ENCODE measurements at places on chromosomes 11 and 22.
A peak's percentile ranks its signal among the peaks of the same experiment; 100 is the strongest.

- peak; percentile 39 for DNase-seq
Observed at GRCh38 chr11:6523253-6523652, 26.2 kb downstream of the DNHD1 start.

GRCh38 chr22:38923463-38924346 is 33.7 kb upstream of the APOBEC3A start:
- DNase-seq = peak; percentile 69

- peak; percentile 94 for DNase-seq
Observed at GRCh38 chr11:19380375-19380774, 139.6 kb upstream of the E2F8 start.

DNA sequence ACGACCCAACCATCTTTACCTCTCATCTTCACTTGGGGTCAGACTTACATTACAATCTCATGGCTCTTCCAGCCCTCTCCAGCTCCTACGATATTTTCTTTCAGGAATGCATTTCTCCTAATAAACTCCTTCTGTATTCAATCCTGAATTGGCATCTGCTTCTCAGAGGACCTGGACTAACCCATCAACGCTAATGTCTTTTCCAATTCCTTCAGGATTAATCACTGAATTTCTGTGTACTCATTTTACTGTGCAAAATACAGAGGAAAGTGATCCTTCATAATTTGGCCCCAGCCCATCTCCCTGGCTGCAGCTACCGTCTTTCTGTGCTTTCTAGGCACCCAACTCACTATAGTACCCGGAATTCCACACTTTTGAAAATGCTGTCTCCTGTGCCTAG is 239.2 kb downstream of the METTL15 start:
- no peak for DNase-seq

GRCh38 chr11:849951-850774 is 7.5 kb downstream of the TSPAN4 start:
- DNase-seq = no peak

GRCh38 chr22:41047801-41048211 is 44.6 kb upstream of the EP300 start:
- no peak for DNase-seq

GRCh38 chr22:47631571-47632102 is 869.2 kb downstream of the TBC1D22A start:
- no peak for DNase-seq

DNA sequence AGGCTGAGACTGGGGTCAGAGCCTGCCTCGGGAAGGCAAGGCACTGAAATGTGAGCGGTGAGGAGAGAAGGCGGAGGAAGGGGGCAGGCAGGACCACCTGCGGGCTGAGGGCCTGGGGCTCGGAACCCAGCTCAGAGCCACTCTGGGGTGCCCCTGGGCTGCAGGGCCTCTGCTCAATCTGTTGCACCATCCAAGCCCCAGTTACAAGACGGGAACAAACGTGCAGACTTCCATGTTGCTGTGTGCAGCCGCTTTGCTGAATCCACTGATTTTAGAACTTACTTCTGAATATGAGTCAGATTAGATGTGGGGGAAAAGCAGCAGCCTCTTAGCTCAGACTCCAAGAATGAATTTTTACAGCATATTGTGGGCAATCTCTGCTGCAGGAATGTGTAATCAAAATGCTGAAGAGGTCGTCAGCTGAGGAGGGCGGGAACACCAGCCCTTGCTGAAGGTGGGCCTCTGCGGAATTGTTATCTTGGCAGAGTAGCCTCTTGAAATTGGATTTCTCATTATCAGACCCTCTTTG is 21.6 kb downstream of the PARVG start:
- peak; percentile 61 for DNase-seq

- peak; percentile 68 for DNase-seq
Observed at GRCh38 chr11:66443602-66444001, 5.0 kb upstream of the MRPL11 start.

- no peak for DNase-seq
Observed at GRCh38 chr22:37353839-37354238, 71.5 kb downstream of the CYTH4 start.

GRCh38 chr11:75966537-75967287 is 151.7 kb downstream of the UVRAG start:
- DNase-seq = peak; percentile 93

- DNase-seq = no peak
Observed at GRCh38 chr11:14414470-14415461, 55.8 kb upstream of the RRAS2 start.

GRCh38 chr11:47675851-47676250 is 33.5 kb upstream of the MTCH2 start:
- DNase-seq = no peak

DNA sequence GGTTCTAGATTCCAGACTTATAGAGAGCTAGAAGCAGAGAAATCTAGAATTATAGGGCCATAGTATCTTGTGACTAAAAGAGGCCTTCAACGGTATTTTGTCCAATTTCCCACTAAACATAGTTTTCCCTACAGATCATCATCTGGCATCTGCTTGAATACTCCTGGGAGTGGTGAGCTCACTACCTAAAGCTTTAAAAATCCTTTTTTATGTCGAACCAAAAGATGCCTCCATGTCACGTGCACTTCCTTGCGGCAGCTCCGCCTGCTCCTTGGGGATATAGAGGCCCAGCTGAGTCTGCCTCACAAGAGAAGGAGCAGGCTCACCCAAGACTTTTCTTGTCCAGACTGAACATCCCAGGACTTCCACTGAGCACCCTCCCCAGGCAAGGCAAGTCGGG is 4.3 kb upstream of the MB start:
- no peak for DNase-seq

DNA sequence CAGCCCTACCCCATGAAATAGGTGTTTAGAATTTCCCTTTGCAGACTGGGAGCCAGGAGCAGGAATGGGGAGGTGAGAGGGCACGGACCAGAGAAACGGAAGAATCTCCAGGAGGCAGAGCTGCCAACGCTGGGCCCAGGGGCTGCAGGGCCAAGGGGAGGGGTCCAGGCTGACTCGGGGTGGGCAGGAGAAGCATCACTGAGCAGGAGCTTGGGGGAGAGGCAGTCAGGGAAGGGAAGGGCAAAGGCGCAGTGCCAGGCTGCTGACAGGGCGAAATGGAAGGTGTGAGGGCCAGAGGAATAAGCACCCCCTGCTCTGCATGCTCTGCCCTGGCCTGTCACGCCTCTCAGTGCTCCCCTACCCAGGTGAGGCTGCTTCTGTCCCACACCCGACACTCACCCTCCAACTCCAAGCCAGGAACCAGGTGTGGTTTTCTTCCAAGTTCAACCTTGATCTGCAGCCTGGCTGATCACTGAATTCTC is 14.5 kb downstream of the LRRC32 start:
- no peak for DNase-seq

DNA sequence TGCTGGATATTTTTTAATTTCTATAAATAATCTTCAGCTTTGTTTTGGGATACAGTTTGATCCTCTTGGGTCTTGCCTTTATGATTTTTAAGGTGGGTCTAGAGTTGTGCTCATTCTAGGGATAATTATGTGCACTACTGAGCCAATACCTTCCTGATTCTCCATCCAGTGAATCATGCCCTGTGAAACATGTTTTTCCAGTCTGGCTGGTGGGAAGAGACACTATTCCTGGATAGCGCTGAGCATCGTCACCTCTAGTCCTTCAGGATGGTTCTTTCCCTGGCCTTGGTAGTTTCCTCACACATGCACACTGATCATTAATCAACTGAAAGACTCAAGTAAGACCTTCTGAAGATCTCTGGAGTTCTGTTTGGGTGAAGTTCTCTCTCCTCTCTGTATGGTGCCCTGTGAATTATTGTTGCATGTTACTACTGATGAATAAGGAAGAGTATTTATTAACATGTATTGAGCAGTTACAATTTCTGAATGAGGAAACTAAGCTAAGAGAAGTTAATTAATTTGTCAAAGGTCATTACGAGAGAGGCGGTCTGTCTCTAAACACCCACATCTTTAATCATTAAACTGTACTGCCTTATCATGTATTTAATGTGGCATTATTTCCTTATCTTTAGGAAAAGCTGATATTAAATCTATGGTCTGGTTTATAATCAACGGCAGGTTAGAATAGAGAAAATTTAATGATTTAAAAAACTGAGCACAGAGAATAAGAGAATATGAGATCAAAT is 39.1 kb upstream of the LIPT2 start:
- DNase-seq = no peak

DNA sequence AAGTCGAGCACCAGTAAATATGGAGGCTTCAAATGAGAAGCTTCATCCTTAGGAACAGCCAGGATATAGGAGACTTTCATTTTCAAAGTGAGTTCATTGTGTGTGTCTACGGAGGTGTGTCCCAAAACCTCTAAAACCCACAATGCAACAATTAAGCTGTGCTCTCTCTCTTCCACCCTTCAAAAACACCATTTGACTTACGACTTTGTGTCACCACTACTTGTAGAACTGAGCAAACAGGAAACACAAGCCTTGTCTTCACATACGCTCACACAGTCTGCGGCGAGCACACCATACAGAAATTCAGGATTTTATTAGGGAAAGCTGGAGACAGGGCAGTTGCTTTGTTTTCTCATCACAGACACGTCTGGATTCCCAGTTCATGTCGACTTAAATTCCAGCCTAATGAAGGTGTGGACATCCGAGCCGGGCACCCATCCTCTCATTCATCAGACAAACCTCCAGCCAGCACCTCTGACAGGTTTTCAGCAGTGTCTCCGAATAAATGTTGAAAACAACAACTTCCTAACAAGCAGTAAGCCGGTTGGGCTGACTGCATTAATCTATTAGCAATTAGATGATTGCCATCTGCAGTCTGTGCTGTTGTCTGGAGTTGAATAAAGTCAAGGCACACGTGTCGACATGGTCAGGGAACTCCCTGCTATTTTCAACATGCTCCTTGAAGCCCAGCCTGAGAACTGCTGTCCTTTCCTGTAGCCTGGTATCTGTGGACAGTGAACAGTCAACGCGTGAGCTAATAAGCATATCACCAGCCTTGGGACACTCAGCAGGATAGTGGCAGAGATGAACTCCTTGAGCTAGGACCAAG is 1411.1 kb downstream of the BRD1 start:
- DNase-seq = no peak

DNA sequence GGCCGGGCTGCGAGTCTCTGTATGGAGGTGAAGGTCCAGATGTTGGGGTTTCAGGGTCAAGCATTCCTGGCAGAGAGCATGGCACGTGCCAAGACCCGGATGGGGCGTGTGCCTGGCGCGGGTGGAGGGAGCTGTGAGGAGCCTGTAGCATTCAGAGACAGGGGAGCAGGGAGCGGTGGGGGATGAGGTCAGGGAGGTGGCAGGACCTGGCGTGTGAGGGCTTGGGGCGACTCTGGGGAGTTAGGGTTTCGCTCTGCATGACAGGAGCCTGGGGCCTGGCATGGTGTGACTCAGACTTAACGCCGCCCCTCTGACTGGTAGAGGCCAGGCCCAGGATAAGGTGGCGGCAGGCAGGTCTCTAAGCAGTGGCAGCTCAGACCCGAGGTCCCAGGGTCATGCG is 103.0 kb downstream of the KCNQ1 start:
- no peak for DNase-seq

GRCh38 chr11:87352759-87353707 is 315.3 kb downstream of the TMEM135 start:
- peak; percentile 79 for DNase-seq

DNA sequence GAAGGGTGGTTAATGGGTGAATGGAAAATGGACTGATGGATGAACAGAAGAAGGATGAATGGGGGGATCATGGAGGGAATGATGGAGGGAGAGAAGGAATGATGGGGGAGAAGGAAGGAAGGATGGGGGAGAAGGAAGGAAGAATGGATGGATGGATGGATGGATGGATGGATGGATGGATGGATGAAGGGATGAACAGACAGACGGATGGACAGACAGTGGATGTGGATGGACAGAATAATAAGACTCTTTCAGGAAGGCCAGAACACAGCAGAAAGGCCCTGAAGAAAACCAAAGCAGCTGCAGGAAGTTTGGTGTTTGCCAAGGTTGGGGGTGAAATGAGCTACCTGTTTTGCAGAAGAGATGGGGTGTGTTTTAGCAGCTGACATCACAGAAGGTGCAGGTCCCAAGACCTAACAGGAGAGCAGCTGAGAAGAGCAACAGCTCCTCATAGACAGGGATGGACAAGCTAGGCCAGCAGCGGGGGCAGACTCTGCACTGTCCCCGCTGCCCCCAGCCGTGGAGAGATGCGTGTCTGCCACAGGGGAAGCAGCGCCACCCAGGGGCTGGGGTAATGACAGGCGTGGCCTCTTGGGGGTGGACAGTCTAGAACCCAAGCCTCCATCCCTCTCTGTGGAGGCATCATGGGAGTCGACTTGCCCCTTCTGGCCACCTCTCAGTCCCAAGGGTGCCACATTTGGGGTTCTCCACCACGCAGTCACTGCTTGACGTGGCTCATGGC is 17.9 kb downstream of the C1QTNF6 start:
- no peak for DNase-seq

GRCh38 chr11:47534704-47535251 is 18.2 kb downstream of the CELF1 start:
- DNase-seq = no peak

DNA sequence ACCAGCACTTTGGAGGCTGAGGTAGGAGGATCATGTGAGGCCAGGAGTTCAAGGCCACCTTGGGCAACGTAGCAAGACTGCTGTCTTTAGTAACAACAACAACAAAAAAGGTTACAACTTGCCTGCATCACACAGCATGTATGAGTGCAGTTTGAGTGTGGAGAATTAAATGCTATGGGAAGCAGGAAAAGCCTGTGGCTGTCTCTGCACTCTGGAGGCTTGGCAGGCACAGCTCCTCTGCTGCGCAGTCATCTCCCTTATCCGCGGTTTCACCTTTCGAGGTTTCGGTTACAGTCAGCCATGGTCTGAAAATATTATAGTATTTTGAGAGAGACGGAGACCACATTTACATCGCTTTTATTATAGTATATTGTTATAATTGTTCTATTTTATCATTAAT is 2.9 kb downstream of the MICAL2 start:
- peak; percentile 57 for DNase-seq

DNA sequence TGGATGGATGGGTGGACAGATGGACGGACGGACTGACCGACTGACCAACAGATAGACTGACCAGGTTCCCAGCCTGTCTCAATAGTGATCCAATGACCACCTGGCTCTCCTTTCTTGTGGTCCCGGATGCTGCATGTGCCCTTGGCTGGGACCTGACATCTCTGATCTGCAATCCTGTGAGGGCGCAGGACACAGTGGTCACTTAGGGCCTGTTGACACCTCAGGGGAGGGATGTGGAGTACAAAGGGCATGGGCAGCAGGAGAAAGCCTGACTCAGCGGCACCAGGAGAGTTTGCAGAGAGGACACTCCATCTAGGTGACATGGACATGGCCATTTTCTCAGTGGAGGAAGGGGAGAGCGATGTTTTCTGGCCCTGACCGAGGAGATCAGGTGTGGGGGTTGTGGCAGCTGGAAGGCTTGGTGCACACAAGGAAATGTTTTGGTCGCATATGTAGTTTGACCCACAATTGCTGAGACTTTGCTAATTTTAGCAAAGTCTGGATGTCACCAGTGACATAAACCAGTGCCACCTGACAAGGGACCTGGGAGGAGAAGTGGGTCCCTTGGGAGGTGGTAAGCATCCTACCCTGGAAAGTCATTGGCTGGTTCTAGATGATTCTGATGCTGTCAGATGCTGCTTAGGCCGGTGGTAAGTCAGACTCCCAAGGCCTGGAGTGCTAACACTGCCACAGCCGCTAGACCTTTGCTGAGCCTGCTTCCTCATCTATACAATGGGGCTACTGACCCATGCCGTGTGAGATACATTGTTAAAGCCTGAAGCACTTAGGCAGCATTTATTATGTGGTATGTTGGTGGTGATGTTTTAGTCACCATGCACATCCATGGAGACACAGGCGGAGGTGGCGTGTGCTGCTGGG is 50.7 kb downstream of the CD82 start:
- DNase-seq = no peak

- no peak for DNase-seq
Observed at GRCh38 chr11:76419896-76420295, 24.9 kb upstream of the EMSY start.

Measured in fibroblast of pulmonary artery (primary cell).